ENCODE measurements at places on chromosomes 13 and 19. TPM values are rescaled to one million over a fixed set of nuclear protein-coding genes. Genes with fewer than 3 reads are reported as not detected.

- H3K4me3 ChIP-seq = no peak overlapping the region
- H3K36me3 ChIP-seq = no peaks in the 10 kb centered on the region
- peaks cover 7% of the 10 kb centered on the region for H3K4me1 ChIP-seq
- H3K27me3 ChIP-seq = no peaks in the 10 kb centered on the region
- peak; percentile 53 for DNase-seq
- H3K27ac ChIP-seq = no peak overlapping the region
These were observed 311.3 kb downstream of the DLEU7 start for GRCh38 chr13:50531917-50532899.

DNA sequence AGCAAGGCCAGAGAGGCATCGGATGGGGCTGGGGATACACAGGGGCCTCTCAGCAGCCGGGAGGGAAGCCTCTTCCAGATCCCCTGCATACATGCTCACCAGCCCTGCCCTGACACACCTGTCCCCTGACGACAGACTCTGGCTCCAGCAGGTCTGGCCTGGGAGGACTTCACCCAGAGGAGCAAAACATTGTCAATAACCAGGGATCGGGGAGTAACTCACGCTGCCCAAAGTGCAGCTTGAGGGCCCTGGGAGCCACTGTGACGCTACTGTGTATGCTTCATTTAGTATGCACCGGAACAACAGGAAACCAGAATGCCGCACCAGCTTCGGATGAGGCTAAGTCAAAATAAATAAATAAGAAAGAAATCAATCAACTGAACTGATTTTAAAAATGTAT lies 12.4 kb upstream of the CD22 start:
- H3K27ac ChIP-seq = no peak overlapping the region
- peaks cover 12% of the 10 kb centered on the region for H3K4me1 ChIP-seq
- no peak overlapping the region for H3K4me3 ChIP-seq
- H3K36me3 ChIP-seq = no peaks in the 10 kb centered on the region

GRCh38 chr13:55091172-55091571 lies 2049.5 kb upstream of the PRR20A start:
- H3K36me3 ChIP-seq = no peaks in the 10 kb centered on the region
- H3K4me1 ChIP-seq = no peaks in the 10 kb centered on the region
- no peak overlapping the region for H3K27ac ChIP-seq
- H3K27me3 ChIP-seq = no peaks in the 10 kb centered on the region

GRCh38 chr13:33932769-33933406 lies 114.9 kb downstream of the RFC3 start:
- peak; percentile 79 for DNase-seq
- no peak overlapping the region for H3K4me3 ChIP-seq
- no peaks in the 10 kb centered on the region for H3K4me1 ChIP-seq
- H3K36me3 ChIP-seq = no peaks in the 10 kb centered on the region

- no peak overlapping the region for H3K27ac ChIP-seq
- no peak overlapping the region for H3K4me3 ChIP-seq
- H3K36me3 ChIP-seq = no peaks in the 10 kb centered on the region
These were observed 499.5 kb upstream of the SPRY2 start for GRCh38 chr13:80840316-80840976.

DNA sequence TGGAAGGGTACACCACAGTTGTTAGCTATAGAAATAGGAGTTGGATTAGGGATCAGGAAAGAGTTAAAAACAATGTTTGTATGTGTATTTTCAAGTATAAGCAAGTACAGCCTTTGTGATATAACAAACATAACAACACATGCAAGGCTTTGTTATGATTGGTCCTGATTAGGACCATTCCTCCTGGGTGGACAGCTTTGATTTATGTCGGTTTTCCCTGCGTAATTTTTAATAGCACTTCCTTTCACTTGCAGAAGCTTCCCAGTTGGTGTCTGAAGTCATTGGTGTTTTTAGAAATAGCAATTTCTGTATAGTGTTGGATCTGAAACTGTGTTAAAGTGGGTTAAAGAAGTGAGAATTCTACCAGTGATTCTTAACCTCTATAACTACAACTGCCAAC lies 10.0 kb downstream of the FNDC3A start:
- no peak overlapping the region for H3K4me3 ChIP-seq
- no peaks in the 10 kb centered on the region for H3K27me3 ChIP-seq
- no peaks in the 10 kb centered on the region for H3K4me1 ChIP-seq
- H3K27ac ChIP-seq = no peak overlapping the region
- DNase-seq = no peak

- no peaks in the 10 kb centered on the region for H3K27me3 ChIP-seq
- DNase-seq = no peak
- H3K4me1 ChIP-seq = no peaks in the 10 kb centered on the region
- no peak overlapping the region for H3K4me3 ChIP-seq
These were observed 44.4 kb downstream of the GPC6 start for GRCh38 chr13:93270769-93271742.

GRCh38 chr19:28322945-28323344 lies 890.0 kb downstream of the UQCRFS1 start:
- no peak for DNase-seq
- no peak overlapping the region for H3K27ac ChIP-seq
- H3K27me3 ChIP-seq = no peaks in the 10 kb centered on the region
- H3K4me3 ChIP-seq = no peak overlapping the region

- peaks cover 18% of the 10 kb centered on the region for H3K36me3 ChIP-seq
- no peaks in the 10 kb centered on the region for H3K27me3 ChIP-seq
- H3K27ac ChIP-seq = no peak overlapping the region
- H3K4me3 ChIP-seq = no peak overlapping the region
- no peak for DNase-seq
- peaks cover 3% of the 10 kb centered on the region for H3K4me1 ChIP-seq
These were observed 8.8 kb downstream of the IL4I1 start for GRCh38 chr19:49887665-49888509.

GRCh38 chr19:1673645-1674292 lies 21.4 kb upstream of the TCF3 start:
- H3K4me1 ChIP-seq = no peaks in the 10 kb centered on the region
- peaks cover 9% of the 10 kb centered on the region for H3K27me3 ChIP-seq
- H3K36me3 ChIP-seq = no peaks in the 10 kb centered on the region
- no peak overlapping the region for H3K27ac ChIP-seq

DNA sequence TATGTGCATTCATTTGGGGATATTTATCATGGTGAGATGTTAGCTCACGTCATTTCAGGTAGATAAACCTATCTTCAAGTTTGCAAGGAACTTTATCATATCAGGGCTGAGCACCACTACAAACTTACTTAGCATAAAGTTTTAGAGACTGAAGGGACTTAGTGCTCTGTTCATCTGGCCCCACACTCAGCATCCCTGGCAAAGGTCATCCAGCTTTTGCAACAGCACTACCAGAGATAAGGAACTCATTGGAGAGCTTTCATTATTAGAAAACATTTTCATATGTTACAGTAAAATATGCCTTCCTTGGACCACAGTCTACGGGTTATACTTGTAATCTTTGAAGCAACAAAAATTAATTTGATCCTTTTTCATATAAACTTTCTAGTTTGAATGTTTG lies 263.4 kb downstream of the POU4F1 start:
- no peaks in the 10 kb centered on the region for H3K36me3 ChIP-seq
- H3K4me3 ChIP-seq = no peak overlapping the region
- H3K27ac ChIP-seq = no peak overlapping the region
- H3K27me3 ChIP-seq = no peaks in the 10 kb centered on the region
- no peaks in the 10 kb centered on the region for H3K4me1 ChIP-seq

GRCh38 chr19:23531231-23531790 lies 136.0 kb upstream of the ZNF91 start:
- no peak overlapping the region for H3K27ac ChIP-seq
- H3K36me3 ChIP-seq = no peaks in the 10 kb centered on the region
- no peaks in the 10 kb centered on the region for H3K27me3 ChIP-seq
- no peak for DNase-seq

DNA sequence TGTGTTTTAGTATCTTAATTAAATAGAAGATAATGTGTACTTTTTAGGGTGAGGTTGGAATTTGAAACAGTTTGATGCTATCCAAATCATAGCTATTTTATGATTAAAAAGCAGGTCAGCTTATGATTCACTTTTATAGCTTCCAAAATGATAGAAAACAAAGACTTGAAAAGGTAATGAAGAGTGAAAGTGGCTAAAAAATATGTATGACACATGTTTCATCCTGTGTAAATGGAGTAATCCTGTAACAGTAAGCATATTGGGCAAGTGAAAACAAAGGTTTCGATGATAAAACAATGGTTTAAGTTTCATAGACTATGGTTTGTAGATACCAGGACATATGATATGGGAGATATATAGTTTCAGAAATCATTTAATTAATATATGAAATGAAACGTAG lies 456.2 kb downstream of the PCDH20 start:
- DNase-seq = no peak
- H3K4me1 ChIP-seq = no peaks in the 10 kb centered on the region
- H3K4me3 ChIP-seq = no peak overlapping the region
- no peaks in the 10 kb centered on the region for H3K36me3 ChIP-seq
- no peak overlapping the region for H3K27ac ChIP-seq
- no peaks in the 10 kb centered on the region for H3K27me3 ChIP-seq

- peak within 1 kb of the TSS; percentile 79 for H3K4me3 ChIP-seq
- H3K27me3 ChIP-seq = no peaks in the 10 kb centered on the region
- peak; percentile 79 for DNase-seq
- H3K36me3 ChIP-seq = no peaks in the 10 kb centered on the region
These were observed at the start of gene TEX30 for GRCh38 chr13:102773441-102774213. TSS of gene TEX30 (minus strand) at chr13:102773786. CDS start at chr13:102770026, 3,760 bp downstream.

GRCh38 chr13:52026246-52026626 lies 1.7 kb downstream of the UTP14C start:
- no peaks in the 10 kb centered on the region for H3K4me1 ChIP-seq
- H3K27ac ChIP-seq = no peak overlapping the region
- no peaks in the 10 kb centered on the region for H3K27me3 ChIP-seq
- H3K4me3 ChIP-seq = no peak overlapping the region
- DNase-seq = no peak
- H3K36me3 ChIP-seq = peaks cover 2% of the 10 kb centered on the region

DNA sequence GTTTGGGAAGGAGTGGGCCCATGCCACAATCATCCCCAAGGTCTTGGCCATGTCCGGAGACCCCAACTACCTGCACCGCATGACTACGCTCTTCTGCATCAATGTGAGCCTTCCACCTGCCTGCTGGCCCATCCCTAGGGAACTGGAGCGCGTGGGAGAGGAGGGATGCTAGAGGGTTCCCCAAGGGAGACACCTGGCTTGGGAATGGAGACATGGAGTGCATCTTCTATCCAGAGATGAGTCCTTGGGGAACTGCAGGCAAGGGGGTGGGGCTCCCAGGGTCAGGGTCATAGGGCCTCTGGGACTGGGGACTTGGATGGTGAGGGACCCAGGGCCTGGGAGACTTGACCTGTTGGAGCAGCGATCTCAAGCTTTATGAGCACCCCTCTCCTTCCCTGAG lies 31.2 kb downstream of the PPP2R1A start:
- H3K4me1 ChIP-seq = no peaks in the 10 kb centered on the region
- no peak overlapping the region for H3K4me3 ChIP-seq
- H3K27me3 ChIP-seq = no peaks in the 10 kb centered on the region

DNA sequence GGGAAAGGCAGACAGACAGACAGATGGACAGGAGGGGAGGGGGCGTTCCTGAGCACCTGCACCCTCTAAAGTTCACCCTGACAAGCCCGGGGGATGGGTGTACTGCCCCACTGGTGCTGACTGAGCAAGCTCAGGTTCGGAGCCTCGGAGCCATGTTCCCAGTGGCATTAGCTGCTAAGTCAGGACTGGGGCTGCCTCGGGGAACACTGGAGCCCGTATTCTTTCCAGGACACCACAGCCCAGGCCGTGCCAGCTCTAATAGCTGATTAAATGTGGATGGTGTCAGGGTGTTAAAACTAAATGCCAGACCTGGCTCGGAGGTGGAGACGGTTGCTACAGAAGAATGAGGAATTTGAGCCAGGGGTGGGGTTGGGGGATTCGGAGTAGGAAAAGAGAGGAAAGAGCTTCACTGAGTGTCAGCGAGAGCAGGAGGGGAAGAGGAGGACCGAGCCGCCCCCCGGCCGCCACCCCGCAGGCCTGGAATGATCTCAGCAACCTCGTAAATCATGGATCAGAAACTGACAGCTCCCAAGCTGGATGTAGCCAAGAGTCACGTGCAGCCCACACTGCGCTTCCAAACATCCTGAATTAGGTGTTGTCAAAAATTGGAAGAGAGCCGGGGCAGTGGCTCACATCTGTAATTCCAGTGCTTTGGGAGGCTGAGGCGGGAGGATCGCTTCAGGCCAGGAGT lies 10.4 kb downstream of the MAP2K2 start:
- peaks cover 3% of the 10 kb centered on the region for H3K4me1 ChIP-seq
- no peak for DNase-seq
- no peaks in the 10 kb centered on the region for H3K27me3 ChIP-seq
- H3K4me3 ChIP-seq = no peak overlapping the region
- peaks cover 50% of the 10 kb centered on the region for H3K36me3 ChIP-seq

- H3K4me3 ChIP-seq = no peak overlapping the region
- no peak for DNase-seq
- no peaks in the 10 kb centered on the region for H3K27me3 ChIP-seq
- H3K4me1 ChIP-seq = no peaks in the 10 kb centered on the region
- no peak overlapping the region for H3K27ac ChIP-seq
These were observed 81.9 kb downstream of the ZNF726 start for GRCh38 chr19:23996549-23996948.

DNA sequence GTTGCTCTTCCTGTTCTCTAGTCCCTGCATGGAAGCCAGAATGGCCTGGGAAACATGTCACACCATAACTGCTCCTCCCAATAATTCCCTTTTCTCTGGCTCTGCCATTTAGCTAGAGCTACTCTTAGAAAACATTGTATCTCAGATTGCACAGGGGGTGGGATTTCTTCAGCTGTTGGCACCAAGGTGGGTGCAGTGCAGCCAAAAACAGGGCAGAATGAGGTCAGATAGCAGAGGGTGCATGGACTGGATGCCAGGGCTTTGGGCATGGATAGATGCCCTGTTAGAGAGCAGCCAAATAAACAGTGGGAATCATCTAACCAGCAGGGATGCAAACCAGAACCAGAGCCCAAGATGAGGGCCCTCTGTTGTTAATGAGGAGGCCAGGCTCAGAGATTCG lies 4.9 kb upstream of the AMER2 start:
- H3K27me3 ChIP-seq = peaks cover 9% of the 10 kb centered on the region
- no peaks in the 10 kb centered on the region for H3K4me1 ChIP-seq
- no peak for DNase-seq
- H3K27ac ChIP-seq = no peak overlapping the region
- H3K36me3 ChIP-seq = no peaks in the 10 kb centered on the region
- H3K4me3 ChIP-seq = no peak overlapping the region

- no peak overlapping the region for H3K27ac ChIP-seq
- no peaks in the 10 kb centered on the region for H3K4me1 ChIP-seq
- no peak overlapping the region for H3K4me3 ChIP-seq
- no peaks in the 10 kb centered on the region for H3K36me3 ChIP-seq
- DNase-seq = no peak
- peaks cover 8% of the 10 kb centered on the region for H3K27me3 ChIP-seq
These were observed 53.2 kb upstream of the LSM14A start for GRCh38 chr19:34118879-34119748.

KRTDAP gene
- not detected for total RNA-seq

IGFL1 gene
- total RNA-seq = not detected

DENND1C gene
- total RNA-seq = not detected

OVOL3 gene
- not detected for total RNA-seq

VSTM2B gene
- not detected for total RNA-seq

F2RL3 gene
- total RNA-seq = not detected

POLD1 gene
- total RNA-seq = 23.6 TPM

UGGT2 gene
- 47.2 TPM for total RNA-seq

TEX101 gene
- not detected for total RNA-seq
